ENCODE measurements at places on chromosomes 1 and 21.

GRCh38 chr1:152533327-152533938 is 19.2 kb downstream of the CRCT1 start:
- no peak for DNase-seq

DNA sequence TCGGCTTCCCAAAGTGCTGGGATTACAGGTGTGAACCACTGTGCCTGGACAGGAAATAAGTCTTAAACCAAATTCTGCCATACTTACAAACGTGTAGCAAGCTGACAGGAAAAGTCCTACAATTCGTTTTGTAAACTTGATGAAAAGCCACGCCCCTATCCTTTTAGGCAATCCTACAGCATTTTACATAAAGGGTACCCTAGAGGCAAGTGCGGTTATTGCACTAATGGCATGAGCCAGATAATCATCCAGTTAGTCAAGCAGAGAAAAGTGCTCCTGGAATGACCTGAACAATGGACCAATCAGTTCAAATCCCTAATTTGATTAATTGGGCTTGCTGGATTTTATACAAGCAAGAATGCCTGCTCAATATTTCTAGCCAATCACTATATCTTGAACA is 338.2 kb downstream of the KIF26B start:
- DNase-seq, result no peak

DNA sequence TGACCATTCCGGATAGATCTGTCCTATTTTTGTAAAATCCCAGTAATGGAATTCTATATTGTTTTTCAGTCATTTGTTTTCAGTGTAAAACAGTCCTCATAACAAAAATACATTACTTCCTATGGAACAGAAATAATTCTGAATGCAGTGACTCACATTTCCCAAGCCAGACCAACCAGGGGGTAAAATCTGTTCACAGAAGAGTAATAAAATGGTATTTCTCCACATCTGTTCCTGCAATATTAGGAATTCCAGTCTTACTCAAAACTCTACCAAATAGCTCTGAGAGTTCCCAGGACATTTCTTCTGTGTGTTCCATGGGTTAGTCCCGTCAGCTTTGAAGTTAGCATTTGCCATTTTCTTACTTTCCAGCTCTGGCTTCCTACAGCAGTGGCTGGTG is 2.6 kb upstream of the DDR2 start:
- DNase-seq, result no peak

DNA sequence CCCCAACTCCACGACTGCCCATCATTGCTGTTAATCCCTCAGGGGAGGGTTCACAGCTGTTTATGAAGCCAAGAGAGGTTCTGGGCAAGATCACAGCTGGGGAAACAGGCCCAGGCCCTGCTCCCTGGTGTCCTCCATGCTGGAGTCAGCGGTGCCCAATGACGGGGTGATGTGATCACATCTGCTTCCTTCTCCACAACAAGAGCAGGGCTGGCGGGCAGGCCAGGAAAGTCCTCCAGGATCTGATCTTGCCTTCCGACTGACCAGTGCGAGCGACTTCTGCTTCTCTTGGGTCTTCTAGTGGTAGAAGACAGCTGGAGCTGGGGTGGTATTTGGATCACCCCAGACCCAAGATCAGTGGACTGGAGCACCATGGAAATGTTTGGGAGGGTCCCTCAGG is 951 bp upstream of the LINGO4 start:
- no peak for DNase-seq

- DNase-seq, result no peak
Observed at GRCh38 chr21:17139696-17140095, 373.1 kb upstream of the CXADR start.

DNA sequence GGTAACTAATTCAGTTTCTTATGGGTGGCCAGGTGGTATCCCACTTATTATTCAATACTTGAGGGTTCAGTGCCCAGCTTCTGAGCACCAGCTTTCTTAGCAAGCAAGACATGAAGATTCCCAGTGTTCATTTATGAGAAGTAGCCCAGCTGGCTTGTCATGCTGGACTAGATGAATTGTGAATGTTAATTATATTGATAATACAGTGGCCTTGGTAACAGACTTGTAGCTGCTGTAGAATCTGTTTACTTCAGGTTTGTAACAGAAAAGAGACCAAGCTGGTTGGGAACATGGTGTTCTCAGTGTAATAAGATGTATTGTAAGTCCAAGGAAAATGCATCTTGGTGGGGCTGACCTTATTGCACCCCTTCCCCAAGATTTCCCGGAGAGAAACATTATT is 10.1 kb downstream of the AHCYL1 start:
- no peak for DNase-seq

DNA sequence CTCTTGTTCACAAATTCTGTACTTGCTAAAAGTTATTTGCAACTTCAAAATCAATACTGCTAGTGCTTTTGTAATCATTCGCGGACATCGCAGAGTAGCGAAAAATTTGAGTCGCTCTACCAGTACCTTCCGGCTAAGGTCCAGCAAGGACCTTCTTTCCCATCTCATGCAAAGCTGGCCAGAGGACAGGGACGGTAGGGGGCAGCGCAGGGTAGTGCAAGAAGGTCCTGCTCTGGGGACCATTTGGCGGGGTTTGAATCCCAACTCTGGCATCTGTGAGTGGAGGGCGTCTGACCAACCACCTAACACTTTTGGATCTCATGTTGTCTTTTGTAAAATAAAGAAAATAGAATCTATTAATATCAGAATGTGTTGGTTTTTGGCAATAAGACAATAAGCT is 258.3 kb downstream of the SPATA17 start:
- no peak for DNase-seq

DNA sequence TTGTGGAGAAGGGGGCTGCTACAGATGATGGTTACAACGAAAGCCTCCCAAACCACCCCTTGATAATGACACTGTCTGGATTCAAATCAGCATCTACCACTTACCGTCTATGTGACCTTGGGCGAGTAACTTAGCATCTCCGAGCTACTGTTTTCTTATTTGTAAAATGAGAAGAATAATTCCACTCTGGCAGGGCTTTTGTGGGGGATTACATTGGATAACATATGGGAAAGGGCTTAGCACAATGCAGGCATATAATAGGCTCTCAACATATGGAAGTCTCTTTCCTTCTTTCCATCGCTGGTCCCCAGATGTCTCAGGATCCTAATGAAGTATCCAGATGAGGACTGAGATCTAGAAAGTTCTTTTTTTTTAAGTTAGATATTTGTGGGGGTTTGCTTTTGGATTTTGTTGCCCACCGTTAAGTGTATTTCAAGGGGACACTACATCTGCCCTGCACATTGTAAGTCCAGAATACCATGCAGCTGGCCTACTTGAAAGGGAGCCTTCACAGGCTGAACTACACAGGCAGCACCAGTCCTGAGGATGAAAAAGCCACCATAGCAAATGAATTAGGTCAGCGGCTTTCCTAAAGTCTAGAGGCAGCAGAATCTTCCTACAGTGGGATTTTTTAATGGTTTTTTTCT is 172.2 kb upstream of the IRF2BP2 start:
- DNase-seq, result no peak

- no peak for DNase-seq
Observed at GRCh38 chr1:71350805-71351204, 270.0 kb upstream of the ZRANB2 start.

DNA sequence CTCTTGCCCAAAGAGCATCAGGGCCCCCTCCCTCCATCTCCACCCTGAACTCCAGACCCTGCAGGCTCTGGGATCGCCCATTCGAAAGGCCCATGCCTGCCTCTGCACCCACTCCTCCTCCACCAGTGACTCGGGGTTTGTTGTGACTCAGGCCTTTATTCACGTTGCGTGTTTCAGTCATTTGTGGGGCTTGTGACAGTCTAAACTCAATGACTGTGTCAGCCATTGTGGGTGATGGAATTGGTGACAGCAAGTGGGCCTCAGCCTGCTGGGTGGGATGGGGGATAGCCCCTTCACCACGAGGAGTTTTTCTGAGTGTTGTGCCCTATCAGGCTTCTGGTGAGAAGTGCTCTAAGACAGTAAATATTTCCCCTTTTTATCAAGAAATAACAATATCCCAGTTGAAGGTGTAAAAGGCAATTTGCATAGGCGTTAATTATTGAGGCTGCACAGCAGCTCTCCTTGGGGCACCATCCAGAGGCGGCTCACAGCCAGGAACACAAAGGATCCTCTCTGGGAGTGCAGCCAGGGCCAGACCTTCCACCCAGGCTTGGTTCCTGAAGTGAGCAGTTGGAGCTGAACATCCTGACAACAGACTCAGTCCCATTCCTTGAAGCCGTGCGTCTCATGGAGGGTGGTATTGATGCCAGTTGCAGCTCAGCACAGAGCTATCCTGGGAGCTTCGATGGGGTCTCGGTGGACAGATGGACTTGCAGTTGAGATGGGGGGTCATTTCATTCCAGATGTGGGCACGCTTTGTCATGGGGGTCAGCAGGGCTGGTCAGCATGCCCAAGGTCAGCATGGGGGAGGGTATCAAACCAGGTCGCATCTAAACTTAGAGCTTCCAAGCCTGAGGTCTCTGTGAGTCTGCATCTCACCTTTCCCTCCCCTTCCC is 135.6 kb upstream of the CACNA1E start:
- no peak for DNase-seq

DNA sequence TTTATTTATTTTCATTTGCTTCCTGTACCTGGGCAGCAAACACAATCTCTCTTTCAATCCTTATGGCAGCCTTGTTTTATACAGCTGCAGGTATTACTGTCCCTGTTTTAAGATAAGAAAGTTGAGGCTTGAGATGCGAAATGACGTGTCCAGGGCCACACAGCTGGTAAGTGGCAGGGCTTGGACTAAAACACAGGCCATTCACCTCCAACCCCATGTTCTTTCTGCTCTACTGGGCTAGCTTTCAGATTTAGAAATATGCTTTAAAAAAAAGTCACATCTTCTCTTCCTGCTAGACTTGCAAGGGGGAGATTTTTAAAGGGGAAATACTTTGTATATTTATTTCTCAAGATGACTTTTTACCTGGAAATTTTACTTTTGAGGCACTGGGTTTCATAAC is 62.8 kb downstream of the CNST start:
- no peak for DNase-seq

GRCh38 chr1:75791022-75791421 is 5.0 kb downstream of the RABGGTB start:
- DNase-seq, result no peak

- DNase-seq, result no peak
Observed at GRCh38 chr1:240492832-240493440, 119.0 kb downstream of the GREM2 start.

DNA sequence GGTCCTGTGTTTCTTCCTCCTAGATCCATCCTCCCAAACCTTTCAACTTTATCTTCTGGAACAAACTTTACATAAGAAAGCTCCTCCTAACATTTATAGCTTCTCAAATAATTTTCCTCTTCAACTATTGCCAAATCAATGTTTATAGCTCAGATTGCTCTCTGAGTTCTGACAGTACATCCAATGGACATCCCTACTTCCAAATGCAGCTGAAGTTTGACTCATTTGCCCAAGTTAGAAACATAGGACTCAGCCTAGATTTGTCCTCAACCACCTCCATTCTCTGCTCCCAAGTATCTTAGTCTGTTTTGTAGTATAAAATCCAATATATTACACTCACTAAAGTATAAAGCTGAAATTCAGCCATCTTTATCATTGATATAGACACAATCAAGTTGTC is 62.6 kb downstream of the ALG14 start:
- no peak for DNase-seq

GRCh38 chr1:18012686-18013085 is 94.9 kb upstream of the IGSF21 start:
- DNase-seq, result no peak

DNA sequence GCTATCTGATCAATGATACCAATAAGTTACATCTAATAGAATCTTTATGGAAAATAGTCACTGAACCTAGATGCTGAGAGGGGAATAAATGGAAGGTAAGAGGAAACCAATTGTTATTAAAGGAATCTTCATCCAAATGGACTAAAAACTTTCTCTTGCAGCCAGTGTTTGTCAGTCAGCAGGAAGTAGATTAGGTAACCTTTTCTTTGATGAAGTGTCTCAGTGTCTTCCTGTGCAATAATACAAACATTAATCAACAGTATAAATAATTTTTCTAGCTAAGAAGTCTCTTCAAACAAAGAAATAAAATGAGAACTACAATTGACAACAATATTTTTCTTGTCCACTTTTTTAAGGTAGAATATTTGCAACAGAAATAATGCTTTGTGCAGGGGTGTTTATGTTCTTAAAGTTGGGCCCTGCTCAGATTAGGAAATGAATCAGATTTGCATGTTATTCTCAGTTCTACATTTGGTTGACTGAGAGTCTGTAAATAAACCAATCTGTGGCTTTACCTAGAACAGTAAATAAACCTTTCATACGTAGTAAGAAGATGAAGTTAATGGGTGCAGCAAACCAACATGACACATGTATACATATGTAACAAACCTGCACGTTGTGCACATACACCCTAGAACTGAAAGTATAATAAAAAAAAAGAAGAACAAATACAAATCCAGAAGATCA is 391.4 kb downstream of the MRPL39 start:
- DNase-seq, result no peak

- DNase-seq, result no peak
Observed at GRCh38 chr21:42386034-42386591, 9.7 kb downstream of the TMPRSS3 start.

DNA sequence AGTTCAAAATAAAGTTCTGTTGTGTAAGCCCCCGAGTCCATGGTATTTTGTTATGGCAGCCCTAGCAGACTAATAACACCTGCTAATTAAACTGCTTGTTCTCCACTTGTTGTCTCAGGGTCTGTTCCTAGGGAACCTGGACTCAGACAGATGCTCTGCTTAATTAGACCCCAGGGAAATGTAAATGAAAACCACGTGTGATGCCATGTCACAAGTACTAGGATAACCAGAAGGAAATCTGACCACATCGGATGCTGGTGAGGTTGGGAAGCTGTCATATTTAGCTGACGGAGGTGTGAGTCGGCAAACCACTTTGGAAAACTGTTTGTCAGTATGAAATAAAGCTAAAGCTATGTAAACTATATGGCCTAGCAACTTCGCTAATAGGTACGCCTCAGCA is 19.6 kb downstream of the EDN2 start:
- DNase-seq, result no peak

- no peak for DNase-seq
Observed at GRCh38 chr1:200668514-200669313, 993 bp downstream of the DDX59 start.

DNA sequence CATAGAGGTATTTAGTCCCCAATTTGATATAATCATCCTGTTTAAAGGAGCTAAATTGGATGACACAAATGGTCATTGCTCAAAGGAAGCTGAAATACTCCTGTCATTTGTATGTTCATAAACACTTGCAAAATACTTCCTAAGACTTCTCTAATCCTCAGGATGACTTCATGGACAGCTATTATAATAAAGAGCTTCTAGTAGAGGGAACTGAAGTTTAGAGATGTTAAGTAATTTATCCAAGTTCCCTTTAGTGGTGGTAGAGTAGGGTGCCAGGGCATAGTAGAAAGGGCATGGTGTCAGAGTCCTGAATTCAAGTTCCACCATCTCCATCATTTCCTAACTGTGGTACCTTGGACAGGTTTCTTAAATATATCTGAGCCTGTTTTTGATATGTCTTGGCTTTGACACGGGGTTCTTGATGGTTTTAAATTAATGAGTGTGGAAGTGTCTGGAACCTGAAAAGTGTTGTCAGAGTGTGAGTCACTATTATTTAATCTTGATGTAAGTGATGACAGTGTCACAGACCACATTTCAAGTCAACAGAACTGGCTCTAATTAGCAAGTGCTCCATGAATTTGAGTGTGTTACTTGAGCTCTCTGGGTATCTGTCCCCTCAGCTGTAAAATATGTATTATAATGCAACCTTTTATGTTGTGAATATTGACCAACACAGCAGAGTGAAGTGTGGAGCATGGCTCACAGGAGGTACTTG is 12.1 kb upstream of the GBP6 start:
- DNase-seq, result no peak

Data from activated CD8-positive, alpha-beta memory T cell treated with anti-CD3 and anti-CD28 coated beads for 4 hours (primary cell).